AG04450 (cell line): ENCODE measurements at places on chromosomes 11 and 22. TPM values are rescaled to one million over a fixed set of nuclear protein-coding genes. Genes with fewer than 3 reads are reported as not detected.

- DNase-seq = no peak
Observed at GRCh38 chr11:10785146-10785474, 23.6 kb downstream of the EIF4G2 start.

- no peak for DNase-seq
Observed at GRCh38 chr22:40433416-40434090, 63.2 kb downstream of the SGSM3 start.

GRCh38 chr11:96748639-96749370 is 359.0 kb downstream of the JRKL start:
- DNase-seq = no peak

DNA sequence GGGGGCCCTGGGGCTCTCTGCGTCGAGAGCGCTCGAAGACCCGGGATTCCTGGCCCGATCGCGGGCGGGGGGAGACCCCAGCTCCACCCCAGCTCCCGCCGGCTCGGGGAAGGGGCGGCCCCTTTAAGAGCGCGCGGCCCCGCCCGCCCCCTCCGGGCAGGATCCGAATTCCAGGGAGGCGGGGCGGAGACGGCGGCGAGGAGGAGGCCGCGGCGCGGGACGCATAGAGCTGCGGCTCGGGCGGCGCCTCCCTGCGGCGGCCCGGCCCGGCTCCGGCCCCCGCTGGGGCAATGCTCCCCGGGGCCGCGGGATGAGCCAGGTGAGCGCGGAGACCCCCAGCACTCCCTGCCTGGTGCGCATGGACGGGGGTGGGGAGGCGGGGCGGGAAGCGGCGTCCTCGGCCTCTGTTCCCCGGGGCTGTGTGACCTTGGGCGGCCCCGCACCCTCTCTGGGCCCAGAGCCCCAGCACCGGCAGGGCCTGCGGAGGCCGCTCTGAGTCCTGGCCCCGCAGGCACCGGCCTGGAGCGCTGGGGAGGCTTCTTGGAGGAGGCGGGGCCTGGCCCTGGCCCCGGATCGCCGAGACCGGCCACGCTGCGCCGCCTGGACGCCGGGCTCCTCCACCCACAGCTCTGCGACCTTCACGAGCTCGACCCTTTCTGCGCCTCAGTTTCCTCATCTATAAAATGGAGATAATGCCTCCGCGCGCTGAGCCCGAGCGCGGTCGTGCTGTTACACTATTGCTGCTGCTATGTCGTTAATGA is 565 bp downstream of the GAS2L1 start:
- DNase-seq = no peak

DNA sequence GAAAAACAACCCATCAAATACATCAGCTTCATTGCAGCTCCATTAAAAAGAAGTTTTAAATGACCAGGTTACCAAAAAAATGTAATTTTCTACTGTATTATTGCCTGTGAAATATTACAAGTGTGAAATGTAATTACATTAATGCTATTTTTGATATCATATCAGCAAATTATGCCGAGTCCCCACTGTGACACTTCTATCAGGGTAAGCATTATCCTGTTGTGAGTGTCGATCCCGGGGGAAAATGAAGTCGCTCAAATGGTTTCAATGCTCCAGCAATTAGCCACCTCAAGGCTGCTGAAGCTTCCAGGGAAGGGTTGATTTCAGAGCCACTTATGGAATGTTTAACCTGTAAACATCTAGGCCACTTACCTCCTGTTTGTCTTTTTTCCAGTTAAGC is 70.4 kb downstream of the RCN1 start:
- DNase-seq = no peak

DNA sequence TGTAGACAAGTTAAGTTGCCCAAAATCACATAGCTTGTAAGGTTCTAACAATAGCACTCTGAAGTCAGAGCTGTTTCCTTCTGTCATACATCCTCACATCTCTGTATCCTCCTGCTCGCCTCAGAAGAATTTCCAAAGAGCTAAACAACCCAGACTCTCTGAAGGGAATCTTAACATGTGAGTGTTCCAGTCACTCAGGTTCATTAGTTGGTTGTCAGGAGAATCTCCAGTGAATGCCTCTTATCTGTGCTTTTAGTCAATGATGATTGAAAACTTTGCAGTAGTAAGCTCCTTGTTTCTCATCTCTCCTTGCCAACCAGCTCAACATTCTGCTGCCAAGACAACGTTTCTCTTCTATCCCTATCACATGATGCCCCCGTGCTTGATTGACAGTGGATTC is 195.5 kb downstream of the C11orf91 start:
- no peak for DNase-seq

DNA sequence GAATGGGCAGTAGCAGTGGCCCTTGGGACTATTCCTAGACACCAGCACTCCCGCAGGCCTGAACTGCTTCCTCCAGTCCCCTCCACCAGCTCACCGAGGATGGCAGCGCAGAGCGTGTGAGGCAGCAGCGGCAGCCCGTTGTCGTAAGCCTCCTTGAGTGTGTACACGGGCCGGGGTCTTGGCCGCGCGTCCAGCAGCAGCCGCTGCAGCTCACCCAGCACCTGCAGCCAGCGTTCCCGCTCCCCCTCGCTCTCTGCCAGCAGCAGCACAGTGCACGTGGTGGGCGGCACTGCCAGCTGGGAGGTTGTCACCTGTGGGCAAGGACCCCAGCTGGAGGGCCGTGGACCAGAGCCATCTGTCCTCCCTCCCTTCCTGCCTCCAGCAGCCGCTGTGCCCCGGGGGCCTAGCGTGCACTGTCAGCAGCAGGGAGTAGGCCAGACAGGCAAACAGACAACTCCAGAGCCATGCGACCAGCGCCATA is 13.0 kb downstream of the CDC42BPG start:
- no peak for DNase-seq

- no peak for DNase-seq
Observed at GRCh38 chr11:299081-299891, at the start of gene IFITM5. TSS of gene IFITM5 (minus strand) at chr11:299526. CDS start at chr11:299490, 36 bp downstream.

- no peak for DNase-seq
Observed at GRCh38 chr22:41302811-41303210, 1.5 kb downstream of the ZC3H7B start.

GRCh38 chr11:69361466-69361865 is 67.5 kb downstream of the MYEOV start:
- DNase-seq = no peak

DNA sequence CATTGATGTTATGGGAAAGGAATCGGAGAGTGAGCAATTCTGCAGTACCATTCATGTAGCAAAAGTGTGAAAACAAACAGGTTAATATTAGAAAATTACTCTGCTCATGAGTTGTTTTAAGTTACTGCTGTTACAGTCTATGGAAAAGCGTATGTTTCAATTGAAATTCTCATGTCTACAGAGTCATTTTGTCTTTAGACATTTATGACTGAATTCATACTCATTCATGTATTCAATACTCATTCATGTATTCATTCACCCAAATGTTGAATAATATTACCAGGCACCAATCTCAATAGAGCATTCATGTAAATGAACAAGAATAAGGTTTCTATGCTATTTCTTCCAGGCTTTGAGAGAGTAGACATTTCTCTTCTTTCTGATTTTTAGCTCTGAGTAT is 8.1 kb downstream of the FLI1 start:
- no peak for DNase-seq

- no peak for DNase-seq
Observed at GRCh38 chr11:115112754-115113153, 391.5 kb downstream of the CADM1 start.

The NCAM1 gene
- polyA plus RNA-seq = not detected in 2 replicates

The ZNF280B gene
- polyA plus RNA-seq = 1.6 and 2.3 TPM in 2 replicates

The CREB3L1 gene
- polyA plus RNA-seq = 24.2 and 33.2 TPM in 2 replicates

The PRR5L gene
- polyA plus RNA-seq = 3.1 and 3.4 TPM in 2 replicates

The MS4A6E gene
- polyA plus RNA-seq = not detected in 2 replicates

The OR10D3 gene
- not detected in 2 replicates for polyA plus RNA-seq

The LRRC75B gene
- 5.2 and 7.1 TPM in 2 replicates for polyA plus RNA-seq

The IGHMBP2 gene
- 8.7 and 9.1 TPM in 2 replicates for polyA plus RNA-seq

The RRP8 gene
- polyA plus RNA-seq = 13.7 and 16.3 TPM in 2 replicates
